Astrocyte (in vitro differentiated cells and primary cell): ENCODE measurements at places on chromosomes 16 and 17. TPM values are rescaled to one million over a fixed set of nuclear protein-coding genes. Genes with fewer than 3 reads are reported as not detected.

DERL2 gene
- 90.1 and 99.6 TPM in 2 replicates for total RNA-seq

UTS2R gene
- total RNA-seq: not detected in 2 replicates

NHLRC4 gene
- 0.50 and 0.73 TPM in 2 replicates for total RNA-seq

SOX8 gene
- 0.70 and 0.98 TPM in 2 replicates for total RNA-seq

TBC1D26 gene
- 0.14 and 0.77 TPM in 2 replicates for total RNA-seq

- no peak for DNase-seq
- no peaks in the 10 kb centered on the region for H3K27me3 ChIP-seq
- H3K27ac ChIP-seq: no peak overlapping the region
- H3K4me1 ChIP-seq: peaks cover 23% of the 10 kb centered on the region
- no peaks in the 10 kb centered on the region for H3K36me3 ChIP-seq
These were observed 120.1 kb downstream of the SLC39A11 start for GRCh38 chr17:72972263-72972951.

- no peak for DNase-seq
- H3K4me1 ChIP-seq: peaks cover 11% of the 10 kb centered on the region
- peaks cover 3% of the 10 kb centered on the region for H3K36me3 ChIP-seq
These were observed 48.3 kb downstream of the ARHGAP23 start for GRCh38 chr17:38476549-38476948.

GRCh38 chr17:14123619-14124278 lies 54.4 kb downstream of the COX10 start:
- no peak for DNase-seq
- H3K27ac ChIP-seq: no peak overlapping the region
- H3K36me3 ChIP-seq: no peaks in the 10 kb centered on the region
- no peaks in the 10 kb centered on the region for H3K4me1 ChIP-seq
- H3K27me3 ChIP-seq: no peaks in the 10 kb centered on the region
- H3K4me3 ChIP-seq: no peak overlapping the region

- no peak overlapping the region for H3K4me3 ChIP-seq
- H3K27me3 ChIP-seq: no peaks in the 10 kb centered on the region
- H3K36me3 ChIP-seq: no peaks in the 10 kb centered on the region
- H3K4me1 ChIP-seq: peaks cover 9% of the 10 kb centered on the region
These were observed 205.9 kb downstream of the HS3ST3A1 start for GRCh38 chr17:13395862-13396261.

DNA sequence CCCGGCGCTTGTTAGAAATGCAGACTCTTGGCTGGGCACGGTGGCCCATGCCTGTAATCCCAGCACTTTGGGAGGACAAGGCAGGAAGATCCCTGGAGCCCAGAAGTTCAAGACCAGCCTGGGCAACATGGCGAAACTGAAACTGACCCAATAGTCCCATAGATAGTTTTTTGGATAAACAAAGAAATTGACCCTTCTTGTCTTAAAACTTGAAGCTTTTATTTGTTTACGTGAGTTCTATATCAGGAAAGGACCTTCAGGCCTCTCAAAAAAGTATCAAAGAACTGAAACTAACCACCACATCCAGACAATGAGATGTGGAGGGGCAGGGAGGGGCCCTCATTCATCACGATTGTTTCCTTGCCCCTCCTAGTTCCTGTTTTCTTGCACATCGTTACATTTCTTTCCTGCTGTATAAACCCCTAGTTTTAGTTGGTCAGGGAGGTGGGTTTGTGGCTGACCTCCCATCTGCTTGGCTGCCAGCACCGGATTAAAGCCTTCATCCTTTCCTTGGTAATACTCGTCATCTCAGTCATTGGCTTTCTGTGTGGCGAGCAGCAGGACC lies 29.9 kb upstream of the PRM1 start:
- H3K4me1 ChIP-seq: peaks cover 46% of the 10 kb centered on the region
- no peaks in the 10 kb centered on the region for H3K36me3 ChIP-seq
- no peaks in the 10 kb centered on the region for H3K27me3 ChIP-seq
- peak overlapping the region; percentile 59 for H3K27ac ChIP-seq

DNA sequence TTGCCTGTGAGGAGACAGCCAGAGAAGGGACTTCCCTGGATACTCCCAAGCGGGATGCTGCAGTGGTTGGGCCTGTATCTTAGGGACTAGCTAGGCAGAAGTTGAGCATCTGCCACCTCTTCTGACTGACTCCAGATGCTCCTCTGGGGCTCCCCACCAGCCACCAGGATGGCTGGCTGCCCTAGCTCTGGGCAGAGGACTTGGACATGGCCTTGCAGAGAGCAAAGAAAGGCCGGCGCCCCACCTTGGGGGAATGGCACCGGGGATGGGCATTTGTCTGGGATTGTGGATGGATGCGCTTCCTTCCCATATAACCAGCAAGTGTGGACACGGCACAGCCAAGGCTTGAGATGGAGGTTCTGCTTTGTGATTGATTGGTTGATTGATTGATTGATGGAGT lies 69.0 kb downstream of the OR1D5 start:
- H3K36me3 ChIP-seq: no peaks in the 10 kb centered on the region
- DNase-seq: no peak
- no peak overlapping the region for H3K27ac ChIP-seq
- no peaks in the 10 kb centered on the region for H3K27me3 ChIP-seq

- peaks cover 6% of the 10 kb centered on the region for H3K4me1 ChIP-seq
- no peak overlapping the region for H3K4me3 ChIP-seq
- H3K27ac ChIP-seq: no peak overlapping the region
- no peaks in the 10 kb centered on the region for H3K36me3 ChIP-seq
- no peaks in the 10 kb centered on the region for H3K27me3 ChIP-seq
These were observed 169.5 kb downstream of the HS3ST3B1 start for GRCh38 chr17:14470417-14470816.

DNA sequence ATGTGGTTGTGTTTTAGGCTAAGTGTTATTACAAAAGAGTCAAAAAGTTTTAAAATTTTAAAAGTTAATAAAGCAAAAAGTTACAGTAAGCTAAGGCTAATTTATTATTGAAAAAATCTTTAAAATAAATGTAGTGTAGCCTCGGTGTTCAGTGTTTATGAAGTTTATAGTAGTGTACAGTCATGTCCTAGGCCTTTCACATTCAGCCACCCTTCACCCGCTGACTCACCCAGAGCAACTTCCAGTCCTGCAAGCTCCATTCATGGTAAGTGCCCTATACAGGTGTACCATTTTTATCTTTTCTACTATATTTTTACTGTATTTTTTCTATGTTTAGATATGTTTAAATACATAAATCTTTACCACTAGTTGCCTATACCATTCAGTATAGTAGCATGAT lies 98.5 kb upstream of the RPRML start:
- no peaks in the 10 kb centered on the region for H3K4me1 ChIP-seq
- no peak overlapping the region for H3K27ac ChIP-seq
- DNase-seq: peak; percentile 32
- no peaks in the 10 kb centered on the region for H3K36me3 ChIP-seq

- H3K36me3 ChIP-seq: no peaks in the 10 kb centered on the region
- no peak for DNase-seq
- peaks cover 11% of the 10 kb centered on the region for H3K27me3 ChIP-seq
- no peak overlapping the region for H3K4me3 ChIP-seq
- H3K4me1 ChIP-seq: no peaks in the 10 kb centered on the region
These were observed 10.8 kb upstream of the ANKS4B start for GRCh38 chr16:21222495-21223337.

DNA sequence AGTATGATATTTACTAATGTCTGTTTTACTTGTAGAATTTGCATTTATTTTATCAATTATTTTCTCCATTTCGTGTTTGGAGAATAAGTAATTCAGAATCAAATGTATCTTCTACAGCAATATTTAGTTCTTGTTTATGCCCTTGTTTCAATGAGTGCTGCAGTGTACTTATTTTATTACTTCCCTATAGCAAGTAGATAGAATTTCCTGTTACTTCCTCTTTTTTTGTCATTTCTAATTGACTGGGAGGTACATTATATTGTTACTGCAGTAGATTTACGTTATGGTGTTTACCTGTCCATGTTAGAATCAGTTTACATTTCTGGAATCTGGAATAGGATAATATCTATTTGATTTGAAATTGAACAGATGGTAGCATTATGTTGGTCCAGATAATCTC lies 71.2 kb downstream of the OMG start:
- H3K27me3 ChIP-seq: no peaks in the 10 kb centered on the region
- DNase-seq: no peak
- no peaks in the 10 kb centered on the region for H3K4me1 ChIP-seq
- no peak overlapping the region for H3K27ac ChIP-seq
- no peak overlapping the region for H3K4me3 ChIP-seq
- H3K36me3 ChIP-seq: peaks cover 23% of the 10 kb centered on the region

- H3K27ac ChIP-seq: no peak overlapping the region
- H3K4me3 ChIP-seq: no peak overlapping the region
- H3K36me3 ChIP-seq: no peaks in the 10 kb centered on the region
- no peaks in the 10 kb centered on the region for H3K27me3 ChIP-seq
These were observed 59.6 kb downstream of the HAPSTR1 start for GRCh38 chr16:9151074-9151473.

- no peak for DNase-seq
- peak overlapping the region; percentile 77 for H3K27ac ChIP-seq
- H3K27me3 ChIP-seq: no peaks in the 10 kb centered on the region
- H3K36me3 ChIP-seq: peaks cover 5% of the 10 kb centered on the region
- peaks cover 7% of the 10 kb centered on the region for H3K4me1 ChIP-seq
These were observed 1.2 kb downstream of the JPT1 start for GRCh38 chr17:75152922-75153779.

GRCh38 chr17:79485991-79486390 lies 124.9 kb downstream of the RBFOX3 start:
- no peaks in the 10 kb centered on the region for H3K27me3 ChIP-seq
- H3K4me1 ChIP-seq: no peaks in the 10 kb centered on the region
- H3K4me3 ChIP-seq: no peak overlapping the region
- H3K27ac ChIP-seq: no peak overlapping the region
- no peaks in the 10 kb centered on the region for H3K36me3 ChIP-seq

DNA sequence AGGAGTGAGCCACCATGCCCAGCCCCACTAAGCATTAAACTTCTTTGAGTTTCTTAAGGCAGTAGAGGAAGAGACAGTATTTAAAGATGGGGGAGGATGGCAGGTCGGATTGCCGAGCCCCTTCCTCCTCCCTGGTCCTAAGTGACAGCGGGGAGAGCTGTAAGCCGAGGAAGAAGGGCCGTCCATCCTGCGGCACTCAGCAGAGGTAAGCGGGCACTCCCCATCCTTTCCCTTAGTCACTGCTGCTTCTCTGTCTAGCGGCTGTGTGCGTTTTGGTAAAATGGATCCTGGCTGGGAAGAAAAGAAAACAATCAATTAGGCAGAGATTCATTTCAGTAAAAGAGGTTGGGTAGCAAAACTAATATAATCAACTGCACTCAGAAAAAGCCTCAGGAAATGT lies 13.9 kb downstream of the DNAAF1 start:
- no peak overlapping the region for H3K27ac ChIP-seq
- no peak for DNase-seq
- no peaks in the 10 kb centered on the region for H3K36me3 ChIP-seq
- H3K4me1 ChIP-seq: no peaks in the 10 kb centered on the region
- peaks cover 20% of the 10 kb centered on the region for H3K27me3 ChIP-seq

- no peaks in the 10 kb centered on the region for H3K27me3 ChIP-seq
- H3K4me3 ChIP-seq: no peak overlapping the region
- H3K27ac ChIP-seq: no peak overlapping the region
- H3K36me3 ChIP-seq: peaks cover under 1% of the 10 kb centered on the region
- DNase-seq: no peak
These were observed 13.0 kb downstream of the ACSF3 start for GRCh38 chr16:89106533-89107202.

- no peaks in the 10 kb centered on the region for H3K36me3 ChIP-seq
- H3K4me1 ChIP-seq: no peaks in the 10 kb centered on the region
- H3K27ac ChIP-seq: no peak overlapping the region
- no peaks in the 10 kb centered on the region for H3K27me3 ChIP-seq
- DNase-seq: no peak
- H3K4me3 ChIP-seq: no peak overlapping the region
These were observed 75.8 kb downstream of the WSCD1 start for GRCh38 chr17:6145946-6146345.

GRCh38 chr17:64457156-64457555 lies 8.2 kb downstream of the MILR1 start:
- no peak overlapping the region for H3K4me3 ChIP-seq
- no peaks in the 10 kb centered on the region for H3K36me3 ChIP-seq
- peak; percentile 82 for DNase-seq
- peaks cover 17% of the 10 kb centered on the region for H3K4me1 ChIP-seq
- no peaks in the 10 kb centered on the region for H3K27me3 ChIP-seq
- no peak overlapping the region for H3K27ac ChIP-seq

DNA sequence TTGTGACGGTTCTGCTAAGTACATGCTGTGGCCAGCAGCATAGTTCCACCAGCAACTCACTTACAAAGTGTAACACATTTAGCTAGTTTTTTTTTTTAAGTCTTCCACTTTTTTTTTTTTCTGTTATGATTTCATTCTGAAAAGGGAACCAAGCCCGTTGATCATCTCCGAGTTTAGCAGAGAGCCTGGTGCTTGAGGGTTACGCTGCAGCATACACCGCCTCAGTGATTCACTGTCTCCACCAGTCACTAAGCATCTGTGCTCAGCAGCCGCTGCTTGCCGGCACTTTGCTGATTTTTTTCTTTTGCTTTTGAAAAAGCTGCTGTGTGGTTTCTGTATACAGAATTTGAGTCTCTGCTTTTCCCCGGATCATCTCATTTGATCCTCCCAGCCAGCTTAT lies 194.5 kb upstream of the CDH13 start:
- no peak overlapping the region for H3K27ac ChIP-seq
- H3K36me3 ChIP-seq: no peaks in the 10 kb centered on the region
- H3K4me3 ChIP-seq: no peak overlapping the region
- peak; percentile 6 for DNase-seq
- H3K27me3 ChIP-seq: peaks cover 2% of the 10 kb centered on the region
- H3K4me1 ChIP-seq: no peaks in the 10 kb centered on the region

DNA sequence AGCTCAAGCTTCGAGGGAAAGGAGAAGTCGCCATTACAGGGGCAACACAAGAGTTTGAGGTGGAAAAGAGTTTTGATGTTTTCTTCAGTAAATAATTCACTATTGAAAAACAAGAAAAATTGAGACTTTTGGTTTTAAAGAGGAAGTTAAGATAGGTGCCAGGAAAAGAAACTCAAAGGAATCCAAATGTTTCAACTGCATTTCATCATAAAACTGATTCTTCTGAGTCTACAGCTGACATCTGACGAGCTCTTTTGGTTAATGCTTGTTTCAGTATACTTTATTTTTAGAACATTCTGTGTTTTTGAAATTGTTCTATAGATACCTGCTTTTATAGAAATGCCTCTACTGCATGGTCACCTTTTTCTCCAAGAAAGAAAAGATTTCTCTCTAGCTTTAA lies 54.0 kb downstream of the ERN1 start:
- no peaks in the 10 kb centered on the region for H3K4me1 ChIP-seq
- H3K36me3 ChIP-seq: no peaks in the 10 kb centered on the region
- no peak for DNase-seq
- H3K27ac ChIP-seq: no peak overlapping the region
- H3K27me3 ChIP-seq: no peaks in the 10 kb centered on the region
- no peak overlapping the region for H3K4me3 ChIP-seq

DNA sequence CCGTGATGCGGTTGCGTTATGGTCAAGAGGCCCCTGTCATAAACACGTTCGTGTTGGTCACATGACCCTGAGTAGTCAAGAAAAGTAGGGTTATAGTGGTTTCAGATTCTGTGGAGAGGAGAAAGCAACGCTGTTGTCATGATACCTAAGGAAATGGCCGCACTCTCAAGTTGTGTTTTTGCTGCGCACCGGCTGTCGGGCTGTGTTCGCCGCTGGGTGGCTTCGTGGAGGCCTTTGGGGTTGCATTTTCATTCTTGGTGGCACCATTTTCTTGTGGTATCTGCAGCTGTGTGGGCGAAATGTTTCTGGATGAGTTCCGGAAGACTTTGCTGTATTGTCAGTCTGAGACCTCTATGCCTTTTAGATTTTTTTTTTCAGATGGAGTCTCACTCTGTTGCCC lies 35.0 kb downstream of the DEF8 start:
- no peak overlapping the region for H3K27ac ChIP-seq
- H3K4me3 ChIP-seq: no peak overlapping the region
- no peaks in the 10 kb centered on the region for H3K4me1 ChIP-seq
- H3K36me3 ChIP-seq: peaks cover 30% of the 10 kb centered on the region
